ENCODE measurements at places on chromosomes 12 and 14. TPM values are rescaled to one million over a fixed set of nuclear protein-coding genes. Genes with fewer than 3 reads are reported as not detected.

DNA sequence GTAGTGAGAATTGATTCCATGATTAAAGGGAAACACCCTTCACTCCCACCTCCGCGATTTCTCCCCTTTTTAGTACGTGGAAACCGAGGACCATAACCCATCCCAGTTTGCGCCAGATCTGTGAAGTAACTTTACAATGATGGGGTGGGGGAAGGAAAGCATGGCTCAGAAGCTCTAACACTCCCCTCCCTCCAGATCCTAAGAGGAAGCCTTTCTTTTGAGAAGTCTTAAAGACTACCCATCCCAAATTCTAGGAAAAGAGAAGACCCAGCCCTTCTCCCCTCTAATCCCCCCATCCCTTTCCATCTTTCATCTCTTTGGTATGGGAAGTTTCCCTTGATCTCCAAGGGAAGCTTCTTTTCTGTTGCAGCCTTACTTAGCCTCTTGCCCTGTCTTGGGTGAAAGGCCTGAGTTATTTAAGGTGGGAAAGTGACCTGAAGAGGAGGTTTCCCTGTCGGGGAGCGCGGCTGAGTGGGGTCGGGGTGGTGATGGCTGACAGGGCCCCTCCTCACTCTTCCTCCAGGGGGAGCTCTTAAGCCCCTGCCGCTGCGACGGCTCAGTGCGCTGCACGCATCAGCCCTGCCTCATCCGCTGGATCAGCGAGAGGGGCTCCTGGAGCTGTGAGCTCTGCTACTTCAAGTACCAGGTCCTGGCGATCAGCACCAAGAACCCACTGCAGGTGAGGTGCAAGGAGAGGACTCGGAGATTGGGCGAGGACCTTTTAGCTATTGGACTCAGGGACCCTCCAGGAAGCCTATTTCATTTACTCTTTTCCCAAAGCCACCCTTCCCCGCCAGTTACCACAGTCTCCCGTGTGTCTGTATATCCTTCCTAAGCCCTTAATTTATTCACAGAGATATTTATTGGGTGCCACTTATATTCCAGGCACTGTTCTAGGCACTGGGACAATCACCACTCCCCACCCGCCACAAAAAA, 1.8 kb downstream of the MARCHF9 start:
- DNase-seq = peak; percentile 86

DNA sequence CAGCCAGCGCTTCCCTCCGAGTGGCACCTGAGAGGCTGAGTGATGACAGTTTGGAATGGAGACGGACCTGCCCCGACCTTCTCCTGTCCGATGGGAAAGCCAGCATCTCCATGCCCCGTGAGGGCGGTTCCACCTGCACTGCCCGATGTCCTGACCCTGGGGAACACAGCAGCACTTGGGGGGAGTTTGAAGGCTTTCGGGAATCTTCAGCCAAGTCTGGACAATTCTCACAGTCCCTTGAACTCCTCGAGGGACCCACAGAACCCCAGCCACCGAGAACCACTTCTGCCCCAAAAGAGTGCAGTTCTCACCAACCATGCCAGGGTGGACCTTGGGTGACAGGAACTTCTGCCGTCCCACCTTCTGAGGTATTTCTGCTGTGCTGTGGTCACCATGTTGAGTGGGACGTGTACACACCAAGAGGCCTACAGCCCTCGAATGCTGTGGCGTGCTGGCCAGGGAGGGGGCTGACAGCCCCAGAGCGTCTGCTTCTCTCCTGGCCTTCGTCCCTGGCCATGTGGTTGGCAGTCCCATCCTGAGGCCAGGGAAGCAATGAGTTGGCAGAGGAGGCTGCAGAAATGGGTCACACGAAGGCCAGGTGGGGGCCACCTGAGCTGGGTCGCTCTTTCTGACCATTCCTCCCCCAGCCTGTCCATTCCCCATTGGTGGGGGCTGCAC, 1.0 kb downstream of the CLBA1 start:
- no peak for DNase-seq

TOMM20L gene
- total RNA-seq = not detected

CISTR gene
- total RNA-seq = not detected

DNA sequence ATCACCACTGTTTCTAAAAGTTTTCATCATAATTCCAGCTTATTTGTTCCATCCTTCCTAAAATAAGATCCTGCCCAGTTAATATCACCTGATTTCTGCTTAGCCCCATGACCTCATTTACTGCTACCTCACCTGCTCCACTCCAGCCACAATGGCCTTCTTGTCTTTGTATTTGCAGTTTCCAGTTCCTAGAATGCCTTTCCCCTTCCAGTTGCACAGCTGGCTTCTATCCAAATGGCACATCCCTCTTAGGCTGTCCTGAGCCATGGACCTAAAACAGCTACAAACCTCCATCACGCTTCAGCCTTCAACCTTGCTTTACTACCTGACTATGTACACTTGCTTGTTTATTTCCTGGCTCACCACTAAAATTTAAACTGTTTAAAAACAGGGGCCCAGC, 6.5 kb upstream of the LGMN start:
- no peak for DNase-seq

DNA sequence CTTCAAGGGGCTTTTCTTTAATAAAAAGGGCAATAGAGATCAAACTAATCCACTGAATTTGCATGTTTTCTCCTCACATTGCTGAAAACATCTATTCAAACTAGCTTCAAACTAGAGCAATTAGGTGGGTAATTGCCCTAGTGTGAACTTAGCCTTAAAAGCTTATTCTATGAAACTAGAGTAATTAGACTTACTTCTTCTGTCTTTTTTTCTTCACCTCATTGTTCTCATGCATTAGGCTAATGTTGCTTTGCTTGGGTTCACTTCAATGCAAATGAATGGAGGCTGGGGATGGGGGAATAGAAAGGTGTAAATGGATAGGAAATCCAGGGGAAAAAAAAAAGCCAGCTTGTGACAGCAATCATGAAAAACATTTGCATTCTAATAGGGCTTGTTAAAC, 414.8 kb upstream of the LMO3 start:
- DNase-seq = peak; percentile 86

SLC38A2 gene
- 259 TPM for total RNA-seq

- DNase-seq = no peak
Observed at GRCh38 chr14:68468437-68469207, 324.2 kb downstream of the ZFP36L1 start.

DNA sequence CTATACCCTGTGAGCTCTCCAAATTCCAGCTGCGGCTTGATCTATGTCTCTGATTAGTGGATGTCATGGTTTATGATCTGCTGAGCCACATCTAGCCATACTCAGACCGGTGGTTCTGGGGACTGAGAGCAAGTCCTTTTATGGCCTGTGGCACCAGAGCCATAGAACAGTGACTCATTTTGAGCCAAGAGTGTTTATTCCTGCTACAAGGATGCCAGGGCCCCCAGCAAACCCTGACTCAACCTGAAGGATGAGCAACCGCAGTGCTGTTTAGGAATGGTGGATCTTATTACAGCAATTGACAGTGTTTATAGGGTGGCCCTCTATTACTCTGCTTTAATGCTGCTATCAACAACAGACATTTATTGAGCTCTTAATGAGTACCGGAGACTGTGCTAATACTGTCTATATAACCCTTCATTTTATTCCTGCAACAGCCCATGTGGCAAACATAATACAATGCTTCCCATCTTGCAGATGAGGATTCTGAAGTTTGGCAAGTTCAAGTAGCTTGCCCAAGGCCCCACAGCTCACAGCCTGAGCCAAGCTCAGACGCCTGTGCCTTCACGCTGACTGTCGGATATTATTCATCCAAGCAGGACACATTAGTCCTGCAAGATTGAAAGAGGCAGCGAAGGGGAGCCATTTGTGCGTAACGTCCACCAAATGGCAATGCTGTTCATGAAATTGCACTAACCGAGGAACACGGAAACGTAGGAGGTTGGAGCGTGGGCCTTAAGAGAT, 273.6 kb upstream of the PWP1 start:
- DNase-seq = no peak

ASPG gene
- 0.87 TPM for total RNA-seq

DNA sequence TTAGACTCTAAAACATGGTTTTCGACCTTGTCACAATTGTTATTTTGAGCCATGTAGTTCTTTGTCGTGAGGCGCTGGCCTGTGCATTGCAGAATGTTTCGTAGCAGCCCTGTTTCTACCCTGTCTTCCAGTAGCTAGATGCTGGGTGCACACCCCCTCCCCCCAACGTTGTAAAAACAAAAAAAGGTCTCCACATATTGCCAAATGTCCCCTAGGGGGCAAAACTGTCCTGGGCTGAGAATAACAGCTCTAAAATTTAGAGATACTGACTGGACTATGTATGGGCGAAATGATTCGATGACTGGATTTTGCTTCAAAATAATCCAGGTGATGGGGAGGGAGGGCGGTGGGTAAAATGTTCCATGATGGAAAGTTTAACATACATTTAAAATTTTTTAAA, 126.1 kb upstream of the FUT8 start:
- no peak for DNase-seq

DNA sequence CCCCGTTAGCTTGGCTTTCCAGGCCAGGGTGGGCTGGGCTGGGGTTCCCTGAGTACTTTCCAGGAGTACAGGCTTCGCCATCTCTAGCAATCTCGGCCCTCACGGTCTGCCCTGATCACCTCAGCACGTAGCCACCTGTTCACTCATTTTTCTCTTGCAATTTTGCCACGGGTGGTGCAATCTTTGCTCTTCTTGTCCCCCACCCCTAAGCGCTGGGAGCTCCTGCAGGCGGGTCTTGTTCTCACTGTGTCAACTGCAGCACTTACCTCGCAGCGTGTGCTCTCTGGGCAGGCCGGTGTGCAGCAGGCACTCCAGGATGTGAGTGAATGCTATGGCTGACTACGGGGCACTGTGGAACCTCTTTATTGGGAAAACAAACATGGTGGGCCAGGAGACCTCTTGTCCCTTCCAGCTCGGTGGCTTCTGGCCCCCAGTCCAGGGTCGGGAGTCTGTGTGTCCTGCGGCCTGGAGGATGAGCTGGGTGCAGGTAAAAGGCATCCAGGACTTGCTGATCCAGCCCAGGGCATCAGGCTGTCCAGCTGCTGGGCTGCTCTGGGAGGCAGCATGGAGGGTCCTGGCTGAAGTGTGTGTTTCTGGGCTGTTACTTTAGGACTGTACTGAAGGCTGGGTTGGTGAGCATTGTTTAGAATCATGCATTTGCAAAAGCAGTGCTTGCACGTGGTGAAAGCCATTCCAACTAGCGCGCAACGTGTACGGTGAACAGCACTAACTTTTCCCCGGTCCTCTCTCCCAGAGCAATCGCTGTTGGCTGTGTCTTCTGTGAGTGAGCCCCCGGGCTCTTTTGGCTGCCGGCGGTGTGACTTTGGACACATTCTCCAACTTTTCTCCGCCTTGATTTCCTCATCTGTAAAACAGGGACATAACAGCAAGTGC, 1.5 kb upstream of the ULK1 start:
- no peak for DNase-seq

- DNase-seq = no peak
Observed at GRCh38 chr12:113612076-113612728, 140.5 kb upstream of the LHX5 start.

- DNase-seq = no peak
Observed at GRCh38 chr12:96196781-96197180, 2.6 kb downstream of the ELK3 start.

GRCh38 chr14:94041551-94042346, 15.6 kb downstream of the OTUB2 start:
- no peak for DNase-seq

- DNase-seq = peak; percentile 21
Observed at GRCh38 chr12:47757840-47758583, 668 bp downstream of the RAPGEF3 start.

GCH1 gene
- 9.0 TPM for total RNA-seq

TSPAN11 gene
- total RNA-seq = 27.7 TPM

KLHL33 gene
- 0.22 TPM for total RNA-seq

- DNase-seq = no peak
Observed at GRCh38 chr12:18612971-18613370, 124.8 kb downstream of the PLCZ1 start.

DNA sequence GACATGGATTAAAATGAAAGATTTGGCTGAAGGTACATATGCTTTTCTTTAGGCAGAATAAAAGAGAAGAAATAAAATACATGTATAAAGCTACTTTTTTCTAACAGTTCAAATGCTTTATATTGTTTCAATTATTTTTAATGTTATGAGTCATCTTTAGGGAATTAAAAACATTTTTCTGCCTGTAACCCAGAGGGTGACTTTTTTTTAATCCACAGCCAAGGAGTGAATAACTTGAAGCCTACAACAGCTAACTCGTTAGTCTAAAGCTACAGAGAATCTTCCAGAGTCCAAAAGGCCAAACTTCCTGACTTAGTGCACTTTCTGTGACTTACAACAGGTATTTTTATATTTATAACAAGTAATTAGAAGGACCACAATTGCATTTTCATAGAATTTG, 151.6 kb downstream of the SEC23A start:
- DNase-seq = no peak

- DNase-seq = no peak
Observed at GRCh38 chr12:60223242-60223641, 627.4 kb downstream of the SLC16A7 start.

RNASE7 gene
- total RNA-seq = not detected

GRCh38 chr14:68506021-68506644, 286.7 kb downstream of the ZFP36L1 start:
- DNase-seq = peak; percentile 26

- DNase-seq = no peak
Observed at GRCh38 chr14:95951359-95951758, 74.7 kb downstream of the TUNAR start.

NTF3 gene
- 11.0 TPM for total RNA-seq

DNA sequence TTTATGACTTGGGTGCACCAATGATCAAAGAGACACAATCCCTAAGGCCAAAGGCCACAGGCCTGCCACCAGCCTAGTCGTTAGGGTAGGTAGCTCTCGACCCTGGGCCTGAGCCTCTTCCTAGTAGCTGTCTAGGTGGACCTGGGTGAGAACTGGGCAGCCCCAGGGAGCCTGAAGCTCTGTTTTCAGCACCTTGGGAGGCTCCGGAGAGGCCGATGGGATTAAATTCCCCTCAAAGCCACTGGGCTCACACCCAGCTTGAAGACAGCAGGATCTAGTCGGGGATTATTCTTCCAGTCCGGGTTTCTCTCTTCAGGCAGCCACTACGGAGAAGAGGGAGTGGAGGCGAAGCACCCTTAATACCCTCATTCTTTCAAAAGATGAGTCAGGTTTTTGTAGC, 79.8 kb downstream of the TMEM260 start:
- DNase-seq = peak; percentile 75

DPY19L2 gene
- total RNA-seq = 14.7 TPM

- peak; percentile 82 for DNase-seq
Observed at GRCh38 chr12:109775172-109775881, 57.9 kb downstream of the TRPV4 start.

- DNase-seq = no peak
Observed at GRCh38 chr14:53900499-53900898, 56.1 kb downstream of the BMP4 start.

GRCh38 chr12:93127582-93128331, 198.7 kb upstream of the EEA1 start:
- DNase-seq = peak; percentile 9

DNA sequence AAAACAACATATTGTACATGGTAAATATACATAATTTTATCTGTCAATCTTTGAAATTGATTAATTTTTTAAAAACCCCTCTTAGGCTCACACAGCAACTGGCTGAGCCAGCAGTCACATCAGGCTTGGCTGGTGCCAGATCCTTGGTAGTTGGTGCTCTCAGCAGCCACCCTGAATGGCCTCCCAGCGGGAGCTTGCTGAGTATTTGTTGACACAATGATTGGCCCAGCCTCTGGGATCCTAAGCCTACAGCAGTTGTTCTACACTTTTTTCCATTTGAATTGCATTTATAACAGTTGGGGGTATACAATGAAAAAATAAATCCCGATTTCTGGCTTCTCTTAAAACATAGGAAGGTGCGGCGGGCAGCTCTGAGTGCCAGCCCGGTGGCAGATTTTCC, 11.1 kb downstream of the PRKAB1 start:
- DNase-seq = peak; percentile 64

CLBA1 gene
- total RNA-seq = 8.5 TPM

All from neural progenitor cell (in vitro differentiated cells).